Choroid plexus epithelial cell (primary cell): ENCODE measurements at places on chromosomes 3 and 15.

GRCh38 chr15:40046721-40047414 is 7.9 kb upstream of the SRP14 start:
- DNase-seq = peak; percentile 75

DNA sequence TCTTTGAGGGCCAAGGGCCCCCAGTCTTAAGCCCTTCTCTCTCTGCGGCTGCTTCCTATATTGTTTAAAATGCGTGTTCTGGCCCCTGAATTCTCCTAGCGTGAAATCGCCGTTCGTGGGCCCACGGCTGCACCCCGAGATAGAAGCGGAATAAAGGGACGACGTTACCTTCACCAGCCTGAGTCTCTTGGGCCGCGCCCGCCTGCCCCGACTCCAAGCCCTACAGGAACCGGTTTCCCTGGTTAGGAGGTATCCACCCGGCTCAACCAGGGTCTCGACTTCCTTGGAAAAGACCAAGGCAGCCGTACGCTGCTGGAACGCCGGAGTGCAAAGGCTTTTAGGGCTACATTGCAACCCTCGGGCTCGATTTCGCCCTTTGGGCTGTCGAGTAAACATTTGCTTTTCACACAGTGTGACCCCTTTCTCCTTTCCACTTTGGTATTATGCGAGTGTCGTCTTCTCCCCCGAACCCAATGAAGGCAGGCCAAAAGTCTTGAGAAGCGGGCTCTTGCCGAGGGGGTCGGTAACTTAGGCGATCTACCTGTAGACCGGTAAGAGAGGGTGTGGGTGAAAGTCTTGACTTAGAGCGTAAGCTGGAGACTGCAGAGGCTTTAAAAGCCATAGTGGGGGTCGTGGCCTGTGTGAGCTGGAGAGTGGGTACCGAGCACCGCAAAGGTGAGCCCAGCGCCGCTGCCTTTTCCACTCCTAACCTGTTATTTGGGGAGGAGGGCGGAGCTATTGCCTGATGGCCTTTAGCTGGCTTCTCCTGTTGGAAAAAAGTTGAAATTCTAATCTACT is 2.0 kb downstream of the TRIM71 start:
- no peak for DNase-seq

DNA sequence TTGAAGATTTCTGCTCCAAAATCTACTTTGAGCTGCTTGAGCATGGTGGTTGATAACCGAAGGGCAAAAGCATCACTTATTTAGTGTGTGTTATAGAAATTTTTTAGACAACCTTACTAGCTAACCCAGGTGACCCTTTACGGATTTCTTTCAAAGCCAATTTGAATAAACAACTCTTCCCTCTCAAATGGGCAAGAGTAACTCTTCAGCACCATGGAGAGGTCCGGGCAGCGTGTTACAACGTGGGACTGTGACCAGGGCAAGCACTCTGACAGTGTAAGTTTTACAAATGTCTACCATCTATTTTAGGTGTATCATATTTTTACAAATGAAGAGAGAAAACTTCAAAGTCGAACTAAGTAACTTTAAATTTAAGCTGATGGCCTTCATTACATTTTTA is 471.8 kb downstream of the MFSD1 start:
- peak; percentile 69 for DNase-seq

DNA sequence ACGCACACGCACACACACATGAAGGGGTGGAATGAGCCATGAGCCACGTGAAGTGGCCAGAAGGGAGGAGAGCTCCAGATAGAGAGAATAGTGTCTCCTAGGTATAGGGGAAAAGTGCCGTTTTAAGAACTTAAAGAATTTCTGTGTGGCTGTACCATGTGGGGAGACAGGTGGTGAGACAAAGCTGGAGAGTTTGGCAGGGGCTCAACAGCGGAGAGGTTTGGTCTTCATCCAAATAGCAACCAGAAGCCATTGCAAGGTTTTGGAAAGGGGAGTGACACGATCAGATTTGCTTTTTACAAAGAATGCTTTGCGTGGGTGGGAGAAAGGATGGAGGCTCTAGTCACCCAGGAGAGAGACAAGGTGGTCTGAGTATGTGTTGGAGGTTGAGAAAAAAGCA is 146.0 kb downstream of the IL20RB start:
- no peak for DNase-seq

DNA sequence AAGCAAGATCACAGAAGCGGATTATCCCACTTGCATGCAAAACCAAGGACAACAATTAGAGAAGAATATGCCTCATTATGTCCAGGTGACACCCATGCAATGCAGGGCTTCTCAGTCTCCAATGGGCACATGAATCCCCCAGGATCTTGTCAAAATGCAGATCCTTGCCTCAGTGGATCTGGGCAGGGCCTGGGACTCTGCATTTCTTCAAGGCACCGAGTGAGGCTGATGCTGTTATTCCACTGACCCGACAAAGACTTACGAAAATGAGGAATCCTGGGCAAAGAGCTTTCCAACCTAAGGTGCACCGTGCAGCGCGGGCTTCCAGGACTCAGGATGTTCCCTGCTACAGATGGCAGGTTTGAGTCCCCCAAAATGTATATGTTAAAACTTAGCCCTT is 99.2 kb downstream of the ATP10A start:
- no peak for DNase-seq

DNA sequence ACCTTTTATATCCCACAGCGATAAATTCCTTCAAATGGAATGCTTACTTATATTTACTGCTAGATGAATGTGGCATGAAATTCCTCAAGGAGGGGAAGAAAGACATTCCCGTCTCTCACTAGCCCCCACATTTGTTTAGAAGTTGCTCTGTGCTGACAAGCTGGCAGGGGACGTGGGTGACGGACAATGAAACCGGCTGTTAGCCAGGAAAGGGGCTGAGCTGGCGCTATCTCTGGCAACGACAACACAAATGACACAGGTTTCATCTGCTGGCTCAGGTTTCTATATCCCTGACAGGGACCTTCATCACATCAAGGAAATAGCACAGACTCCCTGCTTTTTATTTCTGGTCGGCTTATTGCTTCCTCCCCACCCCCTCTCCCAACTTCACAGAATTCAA is 15.8 kb downstream of the RUVBL1 start:
- DNase-seq = no peak

DNA sequence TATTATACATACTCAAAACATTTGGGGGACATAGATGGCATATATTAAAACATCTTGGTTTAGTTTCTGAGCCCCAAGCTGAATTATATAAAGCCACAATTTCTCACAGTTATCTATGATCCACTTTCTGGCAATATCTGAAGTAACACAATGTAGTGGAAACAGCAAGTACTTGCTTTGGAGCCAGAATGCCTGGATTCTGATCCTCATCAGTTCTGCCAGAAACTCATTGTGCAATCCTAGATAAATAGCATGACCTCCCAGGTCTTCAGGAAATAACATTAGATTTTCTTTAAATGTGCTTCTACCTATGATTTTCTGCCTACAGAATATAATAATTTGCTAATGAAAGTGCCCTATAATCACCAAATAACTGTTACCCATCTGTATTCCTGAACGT is 544.9 kb downstream of the NAALADL2 start:
- peak; percentile 60 for DNase-seq
